ENCODE measurements at places on chromosomes 7 and 10.

- no peak for DNase-seq
These were observed 106.4 kb downstream of the DNAJB6 start for GRCh38 chr7:157442993-157443831.

DNA sequence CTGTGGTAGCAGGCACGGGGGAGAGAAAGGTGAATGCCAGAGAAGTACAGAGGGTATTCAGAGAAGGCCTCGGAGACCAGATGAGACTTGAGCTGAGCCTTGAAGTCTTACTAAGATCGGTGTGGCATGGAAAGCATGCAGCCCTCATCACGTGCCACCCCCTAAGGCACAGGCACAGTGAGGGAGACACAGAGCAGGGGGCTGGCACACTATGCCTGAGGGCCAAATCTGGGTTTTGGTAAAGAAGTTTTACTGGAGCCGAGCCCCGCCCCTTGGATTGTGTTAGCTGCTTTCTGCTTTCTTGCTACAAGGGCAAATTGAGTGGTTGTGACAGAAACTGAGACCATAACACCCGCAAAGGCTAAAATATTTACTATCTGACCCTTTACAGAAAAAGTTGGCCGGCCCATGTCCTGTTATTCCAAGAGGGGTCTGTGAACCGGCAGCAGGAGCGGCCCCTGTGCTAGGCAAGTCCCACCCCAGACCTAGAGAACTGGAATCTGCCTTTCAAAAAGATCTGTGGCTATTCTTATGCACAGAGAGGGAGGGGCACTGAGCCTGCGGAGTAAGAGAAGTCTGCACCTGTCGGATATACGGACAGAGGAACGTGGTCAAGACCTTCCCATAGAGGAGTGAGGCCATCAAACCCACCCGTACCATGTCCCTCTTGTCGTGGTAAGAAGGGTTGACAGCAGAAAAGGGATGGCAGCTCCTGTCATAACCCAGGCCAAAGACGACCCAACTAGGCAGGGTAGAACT is 109.3 kb upstream of the RHEB start:
- no peak for DNase-seq

DNA sequence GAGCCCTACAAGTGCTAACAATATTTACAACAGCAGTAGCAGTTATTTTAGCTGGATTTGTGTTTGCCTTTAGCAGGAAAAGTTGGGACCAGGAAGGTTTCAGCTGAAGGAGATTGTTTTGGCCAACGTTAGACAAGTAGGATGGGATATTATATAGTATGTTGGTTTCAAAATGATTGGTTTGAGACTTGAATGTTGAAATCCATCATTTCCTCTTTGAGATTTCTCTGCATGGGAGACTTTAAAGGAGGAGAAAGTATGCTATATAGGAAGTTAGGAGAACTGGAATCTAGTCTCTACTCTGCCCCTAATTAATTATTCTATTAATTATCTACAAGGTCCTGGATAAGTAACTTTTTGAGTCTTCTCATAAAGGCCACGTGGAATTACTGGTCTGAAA is 263.8 kb downstream of the PTEN start:
- no peak for DNase-seq

GRCh38 chr7:116524609-116525297 is at the start of gene CAV1:
TSS of gene CAV1 (plus strand) at chr7:116525036. CDS start at chr7:116525063, 27 bp downstream.
- peak; percentile 78 for DNase-seq

DNA sequence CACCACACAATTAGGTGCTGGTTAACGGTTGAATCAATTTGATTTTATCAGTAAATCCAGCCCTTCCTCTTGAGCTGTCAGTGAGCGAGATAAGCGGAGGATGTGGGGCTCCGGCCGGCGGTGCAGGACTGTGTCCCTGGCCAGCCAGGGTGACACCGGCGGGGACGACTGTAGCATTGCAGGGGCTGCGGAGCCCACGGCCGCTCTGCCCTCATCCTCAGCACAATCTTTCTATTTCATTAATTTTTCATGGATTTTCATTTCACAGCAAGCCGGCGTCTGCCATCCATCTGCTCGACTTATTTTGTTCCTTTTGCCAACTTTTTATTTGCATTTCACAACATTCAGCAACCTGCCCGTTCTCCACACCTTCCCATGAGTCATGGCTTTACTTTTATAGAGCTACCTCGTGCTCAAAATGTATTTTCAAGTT is 4.7 kb downstream of the ADARB2 start:
- DNase-seq, result no peak

DNA sequence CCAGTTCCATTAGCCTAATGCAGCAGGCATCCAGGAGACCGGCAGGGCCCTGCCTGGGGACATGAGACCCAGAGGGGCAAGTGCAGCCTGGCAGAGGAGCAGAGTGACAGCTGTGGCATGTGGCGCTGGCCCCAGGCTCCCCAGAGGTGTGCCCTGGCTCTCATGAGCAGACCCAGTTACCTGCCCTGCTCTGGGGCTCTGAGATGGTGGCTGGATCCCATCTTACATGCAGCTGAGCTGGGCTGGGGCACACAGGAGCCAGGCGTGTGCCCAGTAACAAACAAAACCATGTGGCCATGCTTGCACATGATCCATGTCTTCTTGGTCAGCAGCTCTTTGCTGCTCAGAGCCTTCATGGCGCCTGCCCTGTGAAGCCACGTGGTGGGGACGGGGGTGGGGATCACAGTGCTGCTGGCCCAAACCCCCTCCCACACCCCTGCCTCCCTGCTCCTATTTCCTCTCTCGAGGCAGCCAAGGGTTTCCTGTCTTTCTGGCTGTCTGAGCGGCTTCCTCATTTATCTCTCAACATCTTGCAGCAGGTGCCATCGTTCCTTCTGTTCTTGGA is 40.3 kb upstream of the GTF2I start:
- no peak for DNase-seq

GRCh38 chr10:46282842-46283574 is 3.8 kb upstream of the ANTXRL start:
- DNase-seq, result peak; percentile 73

DNA sequence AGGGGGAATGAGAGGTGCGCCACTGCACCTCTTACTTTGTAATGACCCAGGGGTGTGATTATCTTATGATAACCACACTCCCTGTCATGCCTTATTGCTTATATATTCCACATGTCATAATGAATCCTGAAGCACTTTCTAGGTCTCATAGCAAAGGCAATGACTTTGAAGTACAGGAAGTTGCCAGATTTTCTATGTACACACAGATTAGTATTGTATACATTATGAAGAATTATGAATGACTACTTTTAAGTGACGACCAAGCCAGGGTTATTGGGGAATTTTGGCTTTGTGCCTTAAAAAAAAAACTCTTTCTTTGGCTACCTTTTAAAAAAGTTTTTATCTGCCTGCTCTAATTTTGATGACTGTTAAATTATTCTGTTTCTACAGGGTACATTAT is 269.6 kb downstream of the MDFIC start:
- no peak for DNase-seq

DNA sequence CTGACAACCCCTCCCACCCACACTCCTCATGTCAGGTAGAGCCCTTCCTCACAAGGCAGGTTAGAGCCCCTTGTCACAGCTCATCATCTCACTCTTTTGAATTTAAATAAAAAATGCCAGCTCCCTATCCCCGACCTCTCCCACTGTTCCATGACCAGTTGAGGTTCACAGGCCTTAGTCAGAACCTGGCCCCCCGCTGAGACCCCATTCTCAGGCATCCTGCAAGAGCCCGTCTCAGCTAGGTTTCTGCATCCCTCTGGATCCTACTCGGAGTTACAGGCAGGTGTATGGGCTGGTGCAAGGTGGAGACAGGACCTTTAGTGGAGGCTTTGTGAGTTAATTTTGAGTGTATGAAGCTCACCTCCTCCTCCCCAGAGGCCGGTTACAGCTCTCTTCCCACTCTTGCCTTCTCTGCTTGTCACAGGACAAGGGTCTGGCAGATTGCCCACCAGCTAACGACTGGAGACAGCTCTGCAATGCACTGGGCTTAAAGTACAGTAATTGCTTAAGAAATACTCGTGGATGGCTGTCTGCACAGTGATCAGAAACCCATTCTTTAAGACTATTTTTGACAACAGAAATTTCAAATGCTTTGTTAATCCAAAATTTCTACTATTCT is 394.9 kb upstream of the DPP6 start:
- no peak for DNase-seq

DNA sequence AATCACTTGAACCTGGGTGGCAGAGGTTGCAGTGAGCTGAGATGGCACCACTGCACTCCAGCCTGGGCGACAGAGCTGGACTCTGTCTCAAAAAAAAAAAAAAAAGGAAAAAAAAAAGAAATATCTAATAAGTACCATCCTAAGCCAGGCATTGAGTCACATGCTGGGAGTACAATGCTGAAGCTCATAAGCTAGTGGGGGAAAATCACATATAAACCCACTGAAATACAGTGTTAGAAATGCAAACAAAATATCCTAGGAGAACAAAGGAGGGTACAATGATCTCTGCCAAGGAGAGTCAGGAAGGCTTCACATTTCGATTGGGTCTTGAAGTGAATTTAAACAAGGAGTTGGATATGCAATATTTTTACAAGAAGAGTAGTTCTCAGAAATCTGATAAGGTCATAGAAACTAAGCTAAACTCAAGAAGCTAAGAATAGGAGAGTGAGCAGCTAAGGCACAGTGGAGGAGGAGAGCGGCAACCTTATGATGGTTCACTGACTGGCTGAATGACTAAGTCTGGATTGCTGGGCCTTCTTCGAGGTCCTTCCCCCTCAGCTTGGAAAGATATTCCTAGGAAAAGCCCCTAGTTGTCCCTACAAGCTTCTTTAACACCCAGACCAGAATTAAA is 115.5 kb downstream of the PHTF2 start:
- DNase-seq, result no peak

DNA sequence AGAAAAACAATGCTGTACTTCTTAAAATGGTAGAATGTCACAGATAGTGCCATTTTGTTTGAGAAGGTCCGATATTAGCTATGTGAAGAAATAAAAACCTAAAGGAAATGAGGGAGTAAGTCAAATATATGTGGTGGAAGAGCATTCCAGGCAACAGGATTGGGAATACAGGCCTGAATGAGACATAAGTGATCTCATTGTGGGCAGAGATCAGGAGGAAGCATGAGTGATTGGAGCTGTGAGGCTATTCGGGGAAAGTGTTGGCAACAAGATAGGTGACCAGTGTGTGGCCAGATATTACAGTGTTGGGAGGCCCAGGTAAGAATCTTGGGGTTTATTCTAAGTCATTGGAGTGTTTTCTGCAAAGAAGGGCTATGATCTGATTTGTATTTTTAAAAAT is 41.3 kb upstream of the AGMO start:
- DNase-seq, result peak; percentile 11

GRCh38 chr7:97732565-97733275 is 834 bp downstream of the TAC1 start:
- DNase-seq, result no peak

DNA sequence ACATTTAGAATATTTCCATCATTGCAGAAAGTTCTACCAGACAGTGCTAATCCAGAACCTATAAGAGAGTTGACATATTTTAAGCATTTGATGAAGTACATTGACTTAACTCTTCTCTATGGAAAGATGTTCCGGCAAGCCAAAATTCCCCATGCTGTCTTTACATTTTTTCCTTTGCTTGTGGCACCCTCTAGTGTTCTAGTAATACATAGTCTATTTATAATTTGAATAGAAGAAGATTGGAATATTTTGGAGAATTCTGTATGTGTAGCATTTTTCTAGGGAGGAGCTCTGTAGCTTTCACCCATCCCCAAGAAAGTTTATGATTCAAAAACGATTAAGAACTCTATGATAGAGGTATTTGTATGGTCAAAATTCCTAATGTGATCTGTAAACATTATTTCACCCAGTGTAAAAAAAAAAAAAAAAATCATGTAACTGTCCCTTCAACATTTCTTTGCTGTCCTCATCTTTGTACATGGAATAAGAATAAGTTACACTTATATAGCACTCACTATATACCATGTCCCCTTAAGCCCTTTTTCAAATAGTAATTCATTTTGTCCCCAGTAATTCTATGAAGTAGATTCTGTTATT is 33.2 kb downstream of the NRF1 start:
- no peak for DNase-seq

DNA sequence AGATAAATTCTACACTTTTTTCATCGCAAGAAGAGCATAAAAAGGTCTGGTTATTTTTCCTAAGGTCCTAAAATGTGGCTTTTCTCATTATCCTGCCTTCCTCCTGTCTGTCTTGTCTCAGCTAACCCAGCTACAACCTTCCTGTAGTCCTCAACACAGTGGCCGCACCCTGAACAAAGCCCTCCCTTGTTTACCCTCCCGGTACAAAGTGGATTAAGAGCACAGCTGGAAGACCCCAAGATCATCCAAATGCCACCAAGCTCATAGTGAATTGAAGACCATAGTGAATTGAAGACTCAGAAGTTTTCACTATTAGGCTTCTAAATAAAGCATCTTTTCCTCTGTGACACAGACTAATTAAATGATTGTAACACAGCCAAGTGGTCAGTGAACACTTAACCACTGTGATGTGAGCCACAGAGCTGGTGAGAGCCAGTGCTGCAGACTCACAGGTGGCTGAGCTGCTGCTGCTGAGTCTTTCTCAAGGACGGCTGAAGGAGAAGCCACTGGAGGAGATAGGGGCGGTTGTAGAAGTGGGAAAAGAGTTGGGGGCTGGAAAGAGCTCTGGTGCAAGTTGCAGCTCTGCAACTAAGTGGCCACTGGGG is 123.6 kb downstream of the ATXN7L1 start:
- no peak for DNase-seq

- no peak for DNase-seq
These were observed 30.1 kb downstream of the NUDCD3 start for GRCh38 chr7:44460325-44460724.

- DNase-seq, result no peak
These were observed 90.9 kb upstream of the MKI67 start for GRCh38 chr10:128217136-128217535.

DNA sequence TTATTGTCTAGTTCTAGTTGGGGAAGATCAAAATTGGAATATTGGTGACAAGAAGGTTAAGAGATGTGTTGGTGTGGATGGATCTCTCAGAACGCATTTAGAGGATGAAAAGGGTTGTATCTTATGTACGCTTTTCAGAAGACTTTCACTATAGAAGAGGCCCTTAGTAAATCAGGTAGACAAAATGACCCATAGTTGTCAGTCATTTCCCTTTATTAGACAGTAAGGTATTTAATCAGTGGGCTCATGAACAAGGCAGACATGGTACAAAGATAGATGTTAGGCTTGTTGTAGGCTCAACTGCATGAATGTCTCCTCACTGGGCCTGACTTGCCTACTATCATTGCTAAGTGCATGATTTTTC is 359.2 kb downstream of the PHF14 start:
- no peak for DNase-seq

GRCh38 chr7:122064971-122065370 is 79.1 kb downstream of the AASS start:
- no peak for DNase-seq

- no peak for DNase-seq
These were observed 151.0 kb upstream of the FRMD4A start for GRCh38 chr10:14481752-14482151.

- no peak for DNase-seq
These were observed 414.7 kb upstream of the SEMA3C start for GRCh38 chr7:81333536-81333935.

DNA sequence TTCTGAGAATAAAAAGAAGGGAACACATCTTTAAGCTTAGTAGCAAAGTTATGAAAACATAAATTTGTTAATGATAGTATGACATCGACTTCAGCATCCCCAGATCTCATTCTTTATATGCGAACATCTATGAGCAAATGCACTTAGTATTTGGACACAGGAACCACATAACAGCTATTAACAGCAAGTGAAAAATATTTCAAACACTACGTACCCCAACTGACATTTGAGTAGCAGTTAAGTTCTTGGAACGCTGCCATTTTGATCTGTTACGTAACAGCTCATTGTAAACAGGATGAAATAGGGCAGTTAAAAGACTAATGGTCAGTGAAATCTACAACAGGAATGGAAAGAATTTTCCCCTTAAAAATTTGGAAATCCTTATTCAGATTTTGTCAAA is 428.9 kb downstream of the TNS3 start:
- DNase-seq, result peak; percentile 49

- no peak for DNase-seq
These were observed 11.1 kb downstream of the RBP4 start for GRCh38 chr10:93589648-93590562.
